ENCODE measurements at places on chromosomes 7 and 10.

DNA sequence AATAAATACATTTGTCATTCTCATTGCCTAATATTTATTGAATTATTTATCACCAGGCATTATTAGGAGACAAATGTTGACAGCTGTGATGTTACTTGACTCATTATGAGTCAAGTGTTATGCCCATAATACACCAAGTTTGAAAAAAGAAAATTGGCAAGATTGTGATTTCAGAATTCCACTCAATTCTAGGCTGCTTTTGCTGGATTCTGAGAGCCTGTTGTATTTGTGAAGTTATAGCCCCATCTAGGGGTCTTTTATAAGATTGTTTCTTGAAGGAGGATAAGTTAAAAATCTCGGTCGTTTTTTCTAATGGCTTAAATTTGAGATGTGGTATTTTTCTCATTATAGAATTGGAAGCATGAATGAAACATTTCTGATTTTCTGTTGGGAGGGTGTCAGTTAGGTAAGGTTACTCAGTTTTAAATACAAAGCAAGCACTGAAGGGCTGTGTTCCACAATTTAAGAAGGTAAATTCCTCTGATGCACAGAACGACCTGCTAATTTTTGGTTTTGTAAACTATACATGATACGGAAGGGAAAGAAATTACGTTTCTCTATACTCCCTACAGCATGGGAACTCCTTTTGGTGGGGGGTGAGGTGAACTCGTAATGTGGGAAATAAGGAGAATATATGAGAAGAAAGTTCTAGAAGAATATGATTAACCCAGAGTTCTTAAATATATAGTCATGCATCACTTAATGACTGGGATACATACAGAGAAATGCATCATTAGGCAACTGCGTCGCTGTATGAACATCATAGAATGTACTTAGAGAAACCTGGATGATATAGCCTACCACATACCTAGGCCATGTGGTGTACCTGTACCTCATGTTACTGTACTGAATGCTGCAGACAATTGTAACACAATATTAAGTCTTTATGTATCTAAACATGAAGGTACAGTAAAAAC is 2.6 kb downstream of the STK31 start:
- DNase-seq: no peak

DNA sequence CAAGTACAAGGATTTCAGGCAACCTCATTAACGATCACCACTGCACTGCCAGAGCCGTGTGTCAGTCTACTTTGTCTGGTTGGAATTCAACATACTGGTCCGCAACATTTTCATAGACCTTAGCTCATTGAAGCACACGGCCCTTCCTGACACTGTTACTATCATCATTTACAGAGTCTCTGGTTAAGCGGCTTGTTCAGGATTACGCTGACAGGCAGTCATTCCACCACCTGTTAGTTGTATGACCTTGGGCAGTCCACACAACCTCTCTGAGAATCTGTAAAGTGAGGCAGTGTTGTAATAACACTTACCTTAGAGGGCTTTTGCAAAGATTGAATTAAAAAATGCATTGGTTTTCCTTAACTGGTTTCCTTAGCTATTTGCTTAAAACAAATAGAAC is 112.6 kb downstream of the AOAH start:
- DNase-seq: no peak

- DNase-seq: no peak
Measured at GRCh38 chr10:48683868-48684267, 805 bp upstream of the WDFY4 start.

DNA sequence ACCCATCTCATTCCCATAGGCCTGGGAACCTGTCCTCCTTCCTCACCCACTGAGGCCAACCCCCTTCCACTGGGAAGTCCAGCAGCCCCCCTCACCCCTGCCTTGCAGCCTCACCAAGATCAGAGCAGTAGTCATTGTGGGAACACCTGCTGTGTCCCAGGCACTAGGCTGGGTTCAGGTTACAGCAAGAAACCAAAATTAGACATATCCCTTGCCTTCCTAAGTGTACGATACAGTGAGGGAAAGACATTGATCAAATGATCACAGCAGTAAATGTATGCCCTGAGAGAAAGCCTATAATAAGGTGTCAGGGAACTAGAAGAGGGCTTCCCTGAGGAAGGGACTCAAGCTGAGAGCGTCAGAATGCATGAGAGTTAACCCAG is 17.0 kb upstream of the C10orf105 start:
- DNase-seq: no peak

GRCh38 chr7:151371266-151371665 is 29.7 kb downstream of the NUB1 start:
- no peak for DNase-seq
